ENCODE measurements at places on chromosomes 5 and 9.

DNA sequence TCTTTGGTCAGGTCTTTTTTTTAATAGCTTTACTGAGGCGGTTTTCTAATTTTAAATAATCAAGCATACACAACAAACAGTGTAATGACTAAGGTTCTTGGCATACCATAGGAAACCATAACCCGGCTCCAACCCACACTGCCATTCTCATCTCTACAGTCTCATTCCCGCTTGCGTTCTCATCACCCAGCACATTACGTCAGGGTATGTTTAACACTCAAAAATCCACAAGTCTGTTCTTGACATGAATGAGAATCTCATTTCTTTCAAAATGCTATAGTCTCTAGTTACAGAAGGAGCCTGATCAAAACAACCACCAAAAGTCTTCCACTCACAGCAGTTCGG lies 505 bp downstream of the C5orf34 start:
- DNase-seq, result no peak

DNA sequence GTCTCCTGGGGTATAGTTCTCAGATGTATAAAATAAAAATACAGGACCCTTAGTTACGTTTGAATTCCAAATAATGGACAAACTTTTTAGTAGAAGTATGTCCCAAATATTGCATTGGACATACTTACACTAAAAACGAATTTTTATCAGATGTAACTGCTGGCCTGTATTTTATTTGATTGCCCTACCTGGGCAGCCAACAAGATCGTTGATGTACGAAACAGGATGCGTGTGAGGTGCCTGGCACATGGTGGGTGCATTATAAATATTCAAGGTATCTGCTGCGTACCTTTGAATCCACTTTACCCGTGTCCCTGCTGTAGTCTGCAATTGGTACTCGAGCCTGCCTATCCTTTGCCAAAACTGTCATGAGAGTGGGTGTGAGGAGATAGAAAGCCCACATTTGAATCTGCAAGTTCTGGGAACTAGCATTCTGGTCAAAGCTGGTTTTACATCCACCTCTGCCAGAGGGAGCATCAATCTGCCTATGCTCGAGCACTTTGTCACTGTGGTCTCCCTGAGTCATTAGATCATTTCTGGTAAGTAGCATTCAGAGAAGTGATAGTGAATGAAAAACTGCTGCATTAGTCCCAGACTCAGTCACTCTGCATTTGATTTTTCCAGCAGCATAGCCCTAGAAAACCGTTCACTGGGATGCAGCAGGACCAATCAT lies 133.7 kb upstream of the IQGAP2 start:
- no peak for DNase-seq

- no peak for DNase-seq
These were observed 14.5 kb downstream of the CCT5 start for GRCh38 chr5:10264604-10265003.

DNA sequence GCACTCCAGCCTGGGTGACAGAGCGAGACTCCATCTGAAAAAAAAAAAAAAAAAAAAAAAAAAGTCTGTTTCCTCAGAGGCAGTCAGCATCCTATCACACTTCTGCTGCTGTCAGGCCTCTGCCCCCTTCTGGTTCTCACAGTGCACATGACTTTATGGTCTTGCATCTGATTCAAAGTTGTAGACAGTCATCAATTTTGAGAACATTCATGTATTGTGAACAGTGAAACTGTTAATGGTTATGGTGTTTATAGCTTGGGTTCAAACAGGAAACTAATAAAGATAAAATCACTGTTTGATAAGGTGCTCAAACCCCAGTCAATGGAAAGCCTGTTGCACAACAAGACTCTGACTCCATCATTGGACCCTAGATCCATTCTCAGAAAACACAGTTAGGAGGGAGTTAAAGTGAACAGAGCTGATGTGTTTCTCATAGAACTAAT lies 61.4 kb downstream of the FOXD1 start:
- no peak for DNase-seq

DNA sequence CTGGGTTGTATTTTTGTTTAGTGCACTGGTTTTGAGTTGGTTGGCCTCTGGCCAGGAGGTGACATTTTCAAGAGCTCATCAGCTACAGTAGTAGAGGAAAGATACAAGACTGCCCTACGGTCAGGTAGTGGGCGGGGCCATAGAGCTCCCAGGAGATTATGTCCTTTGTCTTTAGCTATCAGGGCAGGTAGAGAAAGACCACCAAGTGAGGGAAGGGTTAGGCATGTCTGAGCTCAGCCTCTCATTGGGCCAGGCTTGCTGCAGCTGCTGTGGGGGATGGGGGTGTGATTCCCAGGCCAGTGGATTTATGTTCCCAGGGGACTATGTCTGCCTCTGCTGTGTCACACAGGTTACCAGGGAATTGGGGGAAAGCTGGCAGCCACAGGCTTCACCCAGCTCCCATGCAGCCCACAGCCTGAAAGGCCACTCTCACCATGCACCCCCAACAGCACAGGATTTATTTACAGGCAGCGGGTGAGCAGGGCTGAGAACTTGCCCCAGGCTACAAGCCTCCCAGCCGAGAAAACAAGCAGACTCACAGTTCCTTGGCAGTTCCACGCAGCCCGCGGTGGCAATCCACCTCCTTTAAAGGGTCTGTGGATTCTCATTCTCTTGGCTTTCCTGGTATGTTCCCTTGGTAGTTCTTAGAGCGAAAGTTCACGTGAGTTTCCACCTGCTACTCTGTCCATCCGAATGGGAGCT lies 37.5 kb upstream of the BOD1 start:
- no peak for DNase-seq

DNA sequence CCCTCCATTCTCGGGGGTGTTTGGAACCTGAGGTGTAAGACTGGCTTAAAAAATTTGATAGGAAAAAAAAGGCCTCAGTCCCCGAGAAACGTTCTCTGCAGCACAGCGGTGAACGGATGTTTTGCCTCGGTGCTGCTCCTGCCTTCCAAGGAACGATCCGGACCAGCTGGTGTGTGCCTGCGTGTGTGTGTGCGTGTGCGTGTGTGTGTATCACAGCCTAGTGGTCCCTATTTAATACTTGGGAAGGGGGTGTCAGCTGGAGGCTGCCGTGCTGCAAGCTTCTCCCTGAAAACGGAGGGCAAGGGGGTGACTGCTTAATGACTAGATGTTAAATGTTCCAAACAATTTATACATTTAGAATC lies 76.9 kb downstream of the LHX2 start:
- DNase-seq, result no peak

DNA sequence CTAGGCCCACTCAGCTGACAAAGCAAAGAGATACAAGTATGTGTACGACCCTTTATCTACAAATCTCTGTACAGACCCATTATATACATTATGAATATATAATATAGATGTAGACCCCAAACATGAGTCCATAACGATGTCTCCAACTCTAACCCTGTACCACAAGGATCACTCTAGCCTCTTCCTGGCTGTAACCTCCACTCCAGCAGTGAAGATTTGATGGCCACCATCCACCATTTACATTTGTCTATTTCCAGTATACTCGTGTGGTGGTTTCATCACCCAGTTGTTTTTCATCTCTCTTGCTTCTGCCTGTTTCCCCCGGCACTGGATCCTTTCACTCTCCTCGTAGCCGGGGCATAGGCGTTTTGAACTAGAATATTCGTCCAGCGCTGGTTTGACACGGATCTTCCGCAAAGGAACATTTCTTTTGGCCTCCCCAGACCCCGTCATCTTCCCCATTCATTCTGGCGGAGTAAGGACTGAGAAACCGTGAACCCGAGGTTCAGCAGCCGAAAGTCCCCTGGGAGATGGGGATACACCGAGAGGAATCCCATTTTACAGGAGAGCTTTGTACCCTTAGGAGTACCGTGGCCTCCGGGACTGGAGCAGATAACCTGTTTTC lies 828 bp upstream of the TRIO start:
- DNase-seq, result no peak

DNA sequence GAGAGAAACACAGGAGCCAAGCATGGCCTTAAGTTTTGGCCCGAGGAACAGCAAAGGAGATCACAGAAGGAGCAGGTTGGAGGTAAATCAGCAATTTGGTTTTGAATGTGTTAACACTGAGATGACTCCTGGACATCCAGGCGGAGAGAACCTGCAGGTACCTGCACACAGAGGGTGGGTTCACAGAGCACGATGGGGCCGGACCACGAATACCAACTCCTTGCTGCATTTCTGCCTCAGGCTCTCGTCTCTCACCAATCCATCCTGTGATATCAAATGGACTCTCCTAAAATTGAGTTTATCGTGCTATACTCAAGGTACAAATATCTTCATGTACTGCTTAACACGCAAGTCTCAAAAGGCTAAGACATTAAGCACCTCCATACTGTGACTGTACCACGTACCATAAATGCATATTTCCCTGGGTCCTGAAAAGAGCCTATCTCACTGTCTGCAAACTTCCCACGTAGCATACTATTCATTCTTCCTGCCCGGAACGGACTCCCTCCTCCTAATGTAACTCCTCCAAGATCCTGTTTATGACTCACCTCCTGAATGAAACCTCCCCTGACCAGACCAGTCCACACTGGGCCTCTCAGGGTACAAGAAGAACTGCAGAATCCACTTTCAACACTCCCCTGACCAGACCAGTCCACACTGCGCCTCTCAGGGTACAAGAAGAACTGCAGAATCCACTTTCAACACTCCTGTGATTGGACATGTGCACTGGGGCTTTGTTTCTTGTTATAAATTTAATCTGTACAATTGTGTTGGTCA lies 380.8 kb upstream of the RFX3 start:
- DNase-seq, result no peak

DNA sequence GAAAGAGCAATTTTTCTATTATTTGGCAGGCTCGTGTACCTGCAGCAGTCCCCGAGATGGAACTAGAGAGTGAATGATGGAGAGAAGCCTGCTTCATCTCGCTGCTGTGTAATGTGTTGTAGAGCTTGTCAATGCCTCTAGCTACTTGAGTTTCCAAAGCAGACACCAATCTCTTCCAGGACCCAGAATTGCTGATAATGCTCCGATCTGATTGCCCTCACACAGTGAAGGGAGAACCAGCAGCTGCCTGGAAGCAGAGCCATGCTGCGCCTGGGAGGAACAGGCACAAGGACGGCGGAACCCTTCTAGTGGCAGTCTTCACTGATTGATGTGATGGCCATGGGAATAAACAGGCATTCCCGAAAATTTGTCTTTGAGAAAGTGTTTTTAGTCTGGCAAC lies 288.0 kb downstream of the ICE1 start:
- DNase-seq, result no peak

DNA sequence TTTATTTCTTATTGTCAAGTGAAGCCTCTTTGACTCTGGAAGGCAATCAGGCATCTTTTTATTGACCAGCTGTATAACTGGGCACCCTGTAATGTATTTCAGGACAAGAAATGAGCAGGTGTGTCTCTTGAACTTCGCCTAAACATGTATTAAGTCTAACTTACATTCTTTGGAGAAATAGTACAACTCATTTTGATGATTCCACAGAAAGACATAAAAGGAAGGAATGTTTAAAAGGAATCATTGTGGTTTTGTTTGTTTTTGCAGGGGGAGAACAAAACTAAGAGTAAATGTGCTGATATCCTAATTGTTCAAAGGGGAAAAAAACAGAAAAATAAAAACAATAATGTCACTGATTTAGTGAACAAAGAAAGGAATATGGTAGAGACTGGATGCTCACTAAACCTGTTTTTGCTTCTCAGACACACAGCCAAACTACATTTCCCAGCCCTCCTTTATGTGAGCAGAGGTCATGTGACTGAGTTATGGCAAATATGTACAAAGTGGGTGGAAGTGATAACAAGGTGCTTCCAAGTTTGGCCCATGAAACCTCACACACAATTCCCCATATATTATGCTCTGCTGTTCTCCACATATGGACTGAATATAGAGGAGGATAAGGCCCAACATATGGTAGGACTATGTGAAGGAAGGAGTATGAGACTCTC lies 150.6 kb upstream of the ACOT12 start:
- no peak for DNase-seq

DNA sequence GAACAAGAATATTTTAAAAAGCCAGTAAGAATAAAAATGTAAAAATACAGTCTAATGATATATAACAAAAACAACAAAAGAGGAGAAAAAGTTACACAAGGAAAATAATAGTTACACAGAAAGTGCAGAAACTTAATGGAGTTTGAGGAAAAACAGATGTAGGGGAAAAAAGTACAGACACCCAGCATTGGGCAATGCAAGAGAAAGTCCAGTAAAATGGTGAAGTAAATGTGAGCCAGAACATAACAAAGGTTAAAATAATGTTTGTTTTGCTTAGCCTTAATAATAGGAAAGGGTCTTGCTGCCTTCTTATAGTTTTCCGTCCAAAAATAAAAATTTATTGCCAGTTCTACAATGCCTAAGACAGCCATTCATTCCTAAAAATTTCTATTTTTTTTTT lies 364.2 kb downstream of the NNT start:
- DNase-seq, result no peak

GRCh38 chr9:19148187-19148586 lies 20.9 kb upstream of the PLIN2 start:
- DNase-seq, result no peak

DNA sequence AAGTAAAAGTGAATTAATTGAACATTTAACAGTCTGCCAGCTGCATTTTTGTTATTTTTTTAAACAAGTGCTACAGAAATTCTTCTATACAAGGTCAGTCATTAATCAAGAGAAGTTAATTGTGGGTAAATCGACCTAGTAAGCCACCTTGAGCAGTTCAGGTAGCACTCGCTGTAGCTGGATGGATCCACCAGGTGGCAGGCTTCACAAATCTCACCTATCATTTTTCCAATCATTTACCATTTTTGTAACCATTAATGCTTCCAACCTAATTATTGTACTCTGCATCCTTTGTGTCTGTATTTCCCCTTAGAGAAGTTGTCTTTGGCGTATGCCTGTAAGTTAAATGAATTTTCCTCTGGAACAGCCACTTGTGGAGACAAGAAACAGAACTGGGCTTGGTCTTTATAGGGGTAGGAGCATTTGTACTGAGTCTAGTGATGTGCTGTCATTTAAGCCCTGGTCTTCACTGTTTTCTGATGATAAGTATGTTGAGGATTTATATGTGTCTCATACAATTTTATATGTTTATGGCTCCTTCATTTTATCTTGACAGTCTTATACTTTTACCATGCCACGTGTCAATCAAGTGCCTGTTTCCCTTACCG lies 39.5 kb downstream of the CD180 start:
- DNase-seq, result peak; percentile 18

DNA sequence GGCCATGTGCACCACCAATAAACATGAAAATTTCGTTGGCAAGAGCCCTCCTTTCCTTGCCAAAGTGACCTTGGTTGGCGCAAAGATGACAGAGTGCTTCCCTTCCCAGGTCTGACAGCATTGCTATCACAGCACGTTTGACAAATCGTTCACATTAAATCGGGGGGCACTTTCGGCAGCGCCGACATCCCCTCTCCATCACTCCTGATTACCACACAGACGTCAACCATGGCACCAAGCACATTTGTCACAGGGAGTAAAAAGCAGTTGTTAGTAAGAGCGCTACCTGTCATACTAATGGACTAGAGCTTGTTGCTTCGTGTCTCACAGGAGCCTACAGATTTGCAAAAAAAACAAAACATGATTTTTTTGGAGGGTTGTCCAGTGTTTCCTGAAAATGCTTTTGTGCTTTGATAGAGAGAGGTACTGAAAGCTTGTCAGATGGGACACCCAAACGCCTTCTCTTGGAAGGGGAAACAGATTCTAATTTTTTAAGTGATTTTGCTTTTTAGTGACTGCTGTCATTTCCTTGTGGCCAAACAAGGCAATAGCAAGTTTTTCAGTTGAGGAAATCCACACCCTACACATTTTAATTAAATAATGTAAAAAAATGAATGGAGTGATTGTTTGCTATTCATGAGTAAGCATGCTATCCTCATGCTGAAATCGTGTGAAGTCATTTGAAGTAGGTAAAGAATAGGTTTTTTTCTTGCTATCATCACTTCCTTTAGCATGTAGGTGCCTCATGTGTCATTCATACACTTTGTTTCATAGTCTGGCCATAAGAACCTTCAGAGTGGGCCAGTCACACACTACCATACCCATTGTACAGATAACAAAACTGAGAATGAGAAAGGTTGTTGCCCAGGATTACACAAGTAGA lies 682.8 kb upstream of the WWC1 start:
- DNase-seq, result no peak
